Endodermal cell (in vitro differentiated cells): ENCODE measurements at places on chromosomes 7 and 10.

DNA sequence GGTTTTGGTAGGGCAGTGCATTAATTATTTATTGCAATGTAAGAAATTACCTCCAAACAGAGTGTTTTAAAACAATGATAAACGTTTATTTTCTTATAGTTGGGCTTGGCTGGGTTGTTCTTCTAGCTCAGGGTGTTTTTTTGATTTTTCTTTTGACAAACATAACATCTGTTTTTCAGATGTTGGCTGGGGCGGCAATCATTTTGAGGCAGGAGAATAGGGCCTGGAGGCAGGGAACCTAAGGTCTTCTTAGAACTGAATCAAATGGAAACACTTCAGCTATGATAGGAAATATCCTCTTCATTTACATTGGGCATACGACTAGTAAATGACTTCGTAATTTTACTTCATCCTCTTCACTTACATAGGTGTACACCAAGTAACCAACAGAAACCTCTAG is 47.4 kb upstream of the NAMPT start:
- no peak for DNase-seq

DNA sequence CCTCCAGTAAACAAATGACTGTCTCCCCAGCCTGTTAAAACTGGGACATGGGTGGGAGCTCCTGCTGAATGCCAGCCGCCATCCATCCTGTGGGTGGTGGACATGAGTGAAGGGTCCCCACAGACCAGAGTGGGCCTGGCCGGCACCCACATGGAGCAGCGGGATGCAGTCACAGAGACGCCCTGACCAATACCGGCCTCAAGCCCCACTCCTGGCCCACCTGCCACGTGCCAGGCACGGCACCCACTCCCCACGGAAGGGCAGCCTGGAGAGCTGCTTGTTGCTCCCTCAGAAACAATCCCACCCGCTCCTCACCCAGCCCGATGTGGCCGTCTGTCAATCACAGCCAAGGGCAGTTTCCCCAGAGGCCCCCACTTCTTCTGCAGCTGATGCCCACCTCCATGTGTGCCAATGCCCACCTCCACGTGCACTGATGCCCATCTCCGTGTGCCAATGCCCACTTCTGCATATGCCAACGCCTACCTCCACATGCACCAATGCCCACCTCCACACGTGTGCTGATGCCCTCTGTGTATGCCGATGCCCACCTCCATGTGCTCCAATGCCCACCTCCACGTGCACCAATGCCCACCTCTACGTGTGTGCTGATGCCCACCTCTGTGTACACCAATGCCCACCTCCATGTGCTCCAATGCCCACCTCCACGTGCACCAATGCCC is 42.8 kb upstream of the DNAAF5 start:
- DNase-seq = no peak

GRCh38 chr7:99958564-99959227 is 17.1 kb downstream of the AZGP1 start:
- DNase-seq = no peak

DNA sequence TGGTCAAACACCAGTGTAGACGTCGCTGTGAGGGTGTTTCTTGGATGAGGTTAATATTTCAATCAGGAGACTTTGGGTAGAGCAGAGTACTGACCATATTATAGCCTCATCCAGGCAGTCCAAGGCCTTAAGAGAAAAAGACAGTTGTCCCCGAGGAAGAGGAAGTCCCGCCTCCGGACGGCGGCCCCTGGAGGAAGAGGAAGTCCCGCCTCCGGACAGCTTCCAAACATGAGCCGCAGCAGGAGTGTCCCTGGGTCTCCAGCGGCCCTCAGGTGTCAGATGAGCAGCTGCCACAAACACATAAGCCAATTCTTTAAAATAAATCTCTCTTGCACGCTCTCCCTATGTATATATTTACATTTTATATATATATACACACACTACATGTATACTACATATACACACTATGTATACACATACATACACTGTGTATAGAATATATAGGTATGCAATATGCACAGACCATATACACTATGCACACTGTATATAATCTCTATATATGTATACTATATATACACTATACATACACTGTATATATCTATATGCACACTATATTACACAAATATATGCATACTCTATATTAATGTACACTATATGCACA is 37.5 kb downstream of the PWWP2B start:
- no peak for DNase-seq

GRCh38 chr10:132570771-132571649 is 33.4 kb downstream of the INPP5A start:
- peak; percentile 61 for DNase-seq

GRCh38 chr10:123303581-123304337 is 149.6 kb downstream of the BUB3 start:
- DNase-seq = no peak

- DNase-seq = peak; percentile 91
These were observed at the start of gene PTPRZ1 for GRCh38 chr7:121872831-121873288. TSS of gene PTPRZ1 (plus strand) at chr7:121873161. CDS start at chr7:121873500, 339 bp downstream.

DNA sequence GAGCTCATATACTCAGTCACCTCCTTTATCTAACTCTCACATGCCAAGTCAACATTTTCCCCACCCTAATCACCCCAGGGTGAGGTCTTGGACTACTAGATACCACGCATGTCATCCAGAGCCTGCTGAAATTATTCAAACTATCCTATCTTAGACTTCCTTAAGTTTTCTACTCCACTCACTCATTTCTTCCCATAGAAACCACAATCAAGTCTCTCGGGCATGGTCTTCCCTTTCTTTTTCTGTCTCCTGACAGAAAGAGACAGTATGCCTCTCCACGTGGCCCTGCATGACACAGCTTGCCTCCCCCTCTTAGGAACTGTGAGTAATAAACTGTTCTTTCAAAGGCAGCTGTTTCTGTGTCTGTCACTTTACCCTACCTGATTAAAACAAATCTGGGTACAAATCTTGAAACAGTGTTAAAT is 29.4 kb downstream of the TAS2R41 start:
- no peak for DNase-seq

GRCh38 chr10:131183546-131184045 is 127.9 kb downstream of the TCERG1L start:
- DNase-seq = no peak

GRCh38 chr7:85023066-85023712 is 163.7 kb downstream of the SEMA3D start:
- DNase-seq = peak; percentile 53

DNA sequence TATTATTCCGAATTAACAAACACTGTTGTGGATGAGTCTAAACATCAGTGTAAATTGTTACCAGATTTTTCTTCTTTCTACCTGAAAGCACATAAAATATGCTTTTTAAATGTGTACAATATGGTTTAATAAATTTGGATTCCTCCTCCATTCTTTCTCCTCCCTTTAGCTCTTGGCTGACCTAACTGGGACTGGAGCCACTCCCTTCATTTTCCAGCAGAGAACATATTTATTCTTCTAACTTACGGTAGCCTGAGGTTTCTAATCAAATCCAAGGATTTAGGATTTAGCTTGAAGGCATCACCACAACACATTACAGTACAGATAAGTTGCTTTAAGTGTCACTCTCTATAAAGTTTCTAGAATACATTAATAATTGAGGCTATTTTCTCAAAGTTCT is 88.2 kb upstream of the SEMA3C start:
- DNase-seq = no peak
